Ecto neural progenitor cell (in vitro differentiated cells): ENCODE measurements at places on chromosomes 7 and 10.

DNA sequence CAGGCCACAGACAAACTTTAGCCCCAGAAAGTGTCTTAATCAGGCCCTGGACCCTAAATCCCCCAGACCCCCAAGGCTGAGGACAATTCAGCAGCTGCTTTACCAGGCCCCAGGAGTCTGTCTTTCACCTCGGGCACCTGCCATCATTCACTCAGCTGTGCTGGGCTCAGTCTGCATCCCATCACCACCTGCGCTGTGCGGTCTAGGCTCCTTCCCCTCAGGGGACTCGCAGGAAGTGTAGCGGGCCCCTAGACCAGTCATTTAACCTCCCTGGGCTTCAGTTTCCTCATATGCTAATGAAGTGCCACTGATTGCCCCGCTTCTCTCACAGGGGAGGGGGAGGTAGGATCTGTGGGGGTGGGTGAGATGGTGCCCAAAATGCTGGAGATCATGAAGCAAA, 76.4 kb upstream of the ZMIZ1 start:
- no peak for DNase-seq

- DNase-seq = no peak
Observed at GRCh38 chr10:60707841-60708240, 70.4 kb upstream of the CDK1 start.

DNA sequence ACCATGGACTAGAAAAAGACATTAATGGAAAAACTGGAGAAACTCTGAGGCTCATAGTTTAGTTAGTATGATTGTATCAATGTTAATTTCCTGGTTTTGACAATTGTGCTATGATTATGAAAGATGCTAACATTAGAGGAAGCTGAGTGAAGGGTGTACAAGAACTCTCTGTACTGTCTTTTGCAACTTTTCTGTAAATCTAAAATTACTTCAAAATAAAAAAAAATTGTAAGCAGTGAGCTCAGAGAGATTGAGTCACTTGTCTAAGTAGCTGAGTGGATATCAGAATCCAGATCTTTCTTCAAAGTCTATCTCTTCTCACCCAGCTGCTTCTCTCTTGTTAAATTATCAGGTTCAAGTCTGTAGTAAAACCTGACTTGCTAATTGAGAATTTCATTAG, 181.1 kb downstream of the PLCE1 start:
- DNase-seq = no peak

GRCh38 chr7:28678431-28678965, 266.2 kb downstream of the CREB5 start:
- DNase-seq = no peak

DNA sequence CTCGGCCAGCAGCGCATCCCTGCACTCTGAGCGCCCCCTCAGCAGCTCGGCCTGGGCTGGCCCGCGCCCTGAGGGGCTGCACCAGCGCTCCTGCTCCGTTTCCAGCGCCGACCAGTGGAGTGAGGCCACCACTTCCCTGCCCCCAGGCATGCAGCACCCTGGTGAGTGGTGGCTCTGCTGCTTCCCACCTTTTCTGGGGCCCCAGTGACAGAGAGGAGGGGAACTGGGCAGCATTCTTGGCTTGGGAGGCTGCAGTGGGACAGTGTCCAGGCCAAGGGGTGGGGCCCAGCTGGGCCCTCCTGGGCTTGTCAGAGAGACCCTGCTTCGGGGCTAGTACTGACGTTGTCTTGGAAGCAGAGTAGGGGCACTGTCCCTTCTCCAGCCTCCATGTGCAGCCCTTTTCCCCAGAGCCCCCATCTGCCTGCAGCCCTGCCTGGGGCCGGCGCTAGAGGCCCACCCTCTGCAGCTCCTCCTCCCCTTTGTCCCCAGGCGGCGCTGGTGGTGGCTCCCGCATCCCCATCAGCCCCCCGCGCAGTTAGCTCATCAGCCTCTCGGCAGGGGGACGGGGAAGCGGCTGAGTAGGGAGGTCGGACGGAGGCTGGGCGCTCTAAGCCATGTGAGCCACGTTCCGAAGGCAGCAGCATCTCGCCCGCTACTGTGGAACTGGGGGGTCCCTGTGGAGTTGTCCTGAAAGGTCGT, 29.2 kb downstream of the GBX1 start:
- DNase-seq = no peak
